AG04449 (cell line): ENCODE measurements at places on chromosomes 7 and 10.

DNA sequence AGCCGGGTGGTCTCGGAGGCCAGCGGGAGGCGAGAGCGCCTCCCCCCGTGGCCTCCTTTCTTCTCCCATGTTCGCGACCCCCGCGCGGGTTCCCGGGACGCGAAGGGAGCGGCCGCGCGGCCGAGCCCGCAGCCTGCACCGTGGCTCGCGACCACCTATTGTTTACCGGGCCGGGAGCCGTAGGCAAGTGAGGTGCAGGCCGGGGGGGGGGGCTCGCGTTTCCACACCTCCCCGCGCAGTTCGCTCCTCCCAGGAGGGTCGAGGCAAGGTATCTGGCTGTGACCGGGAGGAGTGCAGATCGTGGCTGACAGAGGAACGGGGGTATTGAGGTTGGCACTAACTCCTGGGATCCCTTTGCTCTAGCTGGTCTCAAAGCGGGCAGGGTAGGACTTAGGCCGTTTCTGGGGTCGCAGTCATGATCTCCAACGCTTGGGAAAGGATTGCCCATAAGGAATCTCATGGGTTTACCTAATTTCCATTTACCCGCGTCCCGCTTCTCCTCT is 734 bp downstream of the PTPN12 start:
- no peak for DNase-seq

DNA sequence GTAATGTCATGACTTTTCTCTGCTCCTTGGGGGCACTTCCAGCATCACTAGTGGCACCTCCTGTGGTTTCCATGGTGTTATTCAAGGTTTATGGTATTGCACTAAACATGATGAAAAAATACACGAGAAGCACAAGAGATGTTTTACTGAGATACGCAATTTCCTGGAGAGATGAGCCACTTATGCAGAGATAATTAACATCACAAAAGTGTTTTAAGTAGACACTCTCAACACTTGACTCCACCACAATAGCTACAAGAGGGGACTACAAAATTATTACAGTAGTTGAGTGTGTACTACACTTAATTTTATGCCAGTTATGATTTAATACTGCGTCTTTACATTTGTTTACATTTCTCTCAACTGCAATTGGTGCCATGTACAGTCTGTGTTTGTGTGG is 906.7 kb downstream of the DNAJB9 start:
- DNase-seq, result no peak

GRCh38 chr10:97238855-97239254 is 53.1 kb upstream of the SLIT1 start:
- no peak for DNase-seq

DNA sequence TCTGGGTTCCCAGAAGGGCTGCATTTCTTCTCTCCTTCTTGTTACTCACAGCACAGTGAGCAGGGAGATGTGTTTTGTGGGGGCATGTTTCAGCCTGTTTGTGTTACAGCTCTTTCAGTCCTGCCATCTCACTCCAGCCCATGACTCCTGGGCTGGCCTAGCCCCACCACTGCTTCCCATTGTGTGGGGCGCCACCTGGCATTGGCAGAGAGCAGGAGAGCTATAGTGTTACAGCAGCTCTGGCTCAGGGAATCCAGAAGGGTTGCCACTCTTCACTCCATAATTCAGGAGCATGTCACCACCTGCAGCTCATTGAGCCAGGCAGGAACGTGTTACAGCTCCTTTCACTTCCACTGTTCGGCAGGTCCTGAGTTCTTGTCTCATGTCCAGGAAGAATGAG is 30.0 kb downstream of the CLDN12 start:
- DNase-seq, result no peak

- DNase-seq, result no peak
Measured at GRCh38 chr10:118062798-118063238, 16.1 kb upstream of the RAB11FIP2 start.

GRCh38 chr10:74837743-74838142 is 11.3 kb downstream of the KAT6B start:
- no peak for DNase-seq

DNA sequence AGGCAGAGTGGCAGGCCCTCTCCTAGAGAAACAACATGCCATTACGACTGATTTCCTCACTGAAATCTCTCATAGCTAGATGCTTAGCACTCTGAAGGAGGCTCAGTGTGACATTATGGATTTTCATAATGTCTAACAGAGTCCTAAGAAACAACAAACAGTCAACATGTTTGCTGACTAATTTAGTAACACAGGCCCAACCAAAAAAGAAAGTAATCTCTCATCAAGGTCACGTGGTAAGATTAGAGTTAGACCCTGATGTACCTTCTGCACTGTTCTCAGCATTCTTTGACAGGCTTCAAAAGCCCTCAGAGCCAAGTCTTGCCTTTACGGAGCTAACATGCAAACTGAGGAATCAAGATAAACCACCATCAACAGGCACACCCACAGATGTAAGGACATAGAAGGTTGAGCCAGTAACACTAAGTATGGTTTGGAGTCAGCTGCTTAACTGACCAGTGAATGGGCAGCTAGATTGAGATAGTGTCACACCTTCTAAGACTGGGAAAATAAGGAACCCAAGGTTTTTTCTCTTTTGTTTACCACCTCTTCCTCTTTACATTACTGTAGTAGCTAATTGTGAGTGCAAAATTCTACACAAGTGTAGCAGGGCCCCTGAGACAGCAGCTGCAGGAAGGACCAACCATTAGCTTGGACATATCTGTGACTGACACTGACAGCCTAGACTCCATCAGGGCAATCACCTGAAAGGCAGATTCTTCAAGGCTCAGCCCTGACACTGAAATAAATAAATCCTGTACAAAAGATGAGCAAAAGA is 15.3 kb upstream of the KCNIP2 start:
- DNase-seq, result no peak

DNA sequence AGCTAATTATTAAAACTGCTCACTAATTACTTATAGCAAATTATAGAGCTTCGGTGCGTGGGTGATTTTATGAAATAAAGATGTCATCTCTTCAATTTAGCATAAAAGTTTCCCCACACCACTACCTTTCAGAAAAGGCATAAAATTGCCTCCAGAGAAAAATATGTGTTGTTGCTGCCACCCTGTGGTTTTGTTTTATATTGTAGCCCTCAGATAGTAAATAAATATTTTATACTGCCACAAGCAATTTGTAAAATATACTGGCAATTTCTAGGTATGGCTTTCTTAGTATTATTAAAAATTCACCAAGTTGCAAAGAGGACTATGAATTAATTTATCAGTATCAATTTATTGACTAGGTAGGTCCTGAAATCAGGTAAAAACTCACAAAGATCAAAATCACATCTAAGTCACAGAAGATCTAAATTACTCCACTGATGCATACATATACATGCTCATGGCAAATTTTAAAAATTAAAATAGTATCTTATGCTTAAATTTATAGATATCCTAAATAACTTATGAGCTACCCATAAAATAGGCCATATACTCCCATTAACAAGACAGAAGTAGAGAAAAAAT is 26.5 kb downstream of the ASNS start:
- DNase-seq, result no peak

DNA sequence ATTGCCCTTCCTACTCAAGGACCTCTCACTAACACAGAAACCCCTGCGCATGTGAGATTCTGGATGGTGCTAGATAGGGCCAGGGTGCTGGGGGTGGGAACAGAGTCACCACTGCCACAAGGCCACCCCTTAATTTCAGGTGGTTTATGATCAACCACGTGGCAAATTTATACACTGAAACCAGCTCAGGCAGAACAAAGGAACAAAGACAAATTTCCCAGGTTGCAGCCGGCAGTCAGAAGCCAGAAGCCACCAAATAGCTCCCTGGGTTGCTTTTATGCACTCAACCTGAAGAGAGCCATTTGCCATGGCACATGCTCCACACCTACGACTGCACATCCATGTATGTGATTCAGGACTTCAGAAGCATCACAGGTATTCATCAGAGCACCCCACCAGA is 2.5 kb downstream of the VOPP1 start:
- DNase-seq, result no peak

- no peak for DNase-seq
Measured at GRCh38 chr7:138979988-138980562, 1.1 kb downstream of the KIAA1549 start.

- DNase-seq, result no peak
Measured at GRCh38 chr7:47816647-47817046, 131.6 kb downstream of the PKD1L1 start.

- DNase-seq, result no peak
Measured at GRCh38 chr10:20399772-20400171, 497.3 kb downstream of the NEBL start.

DNA sequence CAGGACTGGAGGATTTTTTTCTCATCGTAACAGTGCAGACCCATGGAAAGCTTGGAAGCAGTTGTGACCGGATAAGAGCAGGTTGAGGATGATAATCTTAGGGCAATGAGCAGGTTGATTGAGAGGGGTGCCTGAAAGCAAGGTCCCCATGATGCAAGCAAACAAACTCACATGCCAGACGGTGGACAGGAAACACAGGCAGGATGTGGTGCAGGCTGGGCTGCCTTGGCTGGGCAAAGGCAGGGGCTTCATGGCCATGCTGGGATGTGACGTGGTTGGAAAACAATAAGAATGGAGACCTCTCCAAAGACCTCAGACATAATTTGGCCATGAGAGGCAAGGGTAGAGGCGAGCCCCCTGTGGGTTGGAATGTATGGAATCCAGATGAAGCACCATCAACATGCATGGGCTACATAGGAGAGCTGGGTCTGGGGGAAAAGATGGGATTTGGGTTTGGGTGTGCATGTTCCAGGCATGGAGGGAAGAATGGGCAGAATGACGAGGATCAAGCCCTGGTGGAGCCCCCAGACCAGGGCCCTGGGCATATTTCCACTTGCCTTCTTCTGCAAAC is 58.3 kb downstream of the IKZF1 start:
- DNase-seq, result no peak

GRCh38 chr10:49749556-49750491 is 12.3 kb downstream of the OGDHL start:
- no peak for DNase-seq

GRCh38 chr10:79166312-79166721 is 97.6 kb downstream of the ZMIZ1 start:
- no peak for DNase-seq

DNA sequence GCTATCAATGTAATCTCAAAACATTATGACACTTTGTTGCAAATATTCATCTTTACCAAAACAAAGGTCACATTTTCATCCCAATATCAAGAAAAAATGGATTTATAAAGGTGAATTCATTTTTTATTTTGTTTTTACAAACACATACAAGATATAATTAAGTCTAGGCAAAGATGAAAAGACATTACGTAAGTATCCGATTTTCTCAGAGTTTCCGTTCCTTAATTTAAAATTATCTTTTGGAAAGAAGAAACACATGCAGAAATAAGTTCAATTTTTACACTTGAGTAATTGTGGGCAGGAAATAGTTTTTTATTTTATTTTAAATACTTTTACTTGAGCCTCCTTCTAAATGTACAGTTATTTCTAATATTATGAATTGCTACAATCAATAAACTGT is 24.6 kb downstream of the RTKN2 start:
- no peak for DNase-seq

GRCh38 chr10:116836902-116837523 is 12.3 kb upstream of the ENO4 start:
- no peak for DNase-seq

DNA sequence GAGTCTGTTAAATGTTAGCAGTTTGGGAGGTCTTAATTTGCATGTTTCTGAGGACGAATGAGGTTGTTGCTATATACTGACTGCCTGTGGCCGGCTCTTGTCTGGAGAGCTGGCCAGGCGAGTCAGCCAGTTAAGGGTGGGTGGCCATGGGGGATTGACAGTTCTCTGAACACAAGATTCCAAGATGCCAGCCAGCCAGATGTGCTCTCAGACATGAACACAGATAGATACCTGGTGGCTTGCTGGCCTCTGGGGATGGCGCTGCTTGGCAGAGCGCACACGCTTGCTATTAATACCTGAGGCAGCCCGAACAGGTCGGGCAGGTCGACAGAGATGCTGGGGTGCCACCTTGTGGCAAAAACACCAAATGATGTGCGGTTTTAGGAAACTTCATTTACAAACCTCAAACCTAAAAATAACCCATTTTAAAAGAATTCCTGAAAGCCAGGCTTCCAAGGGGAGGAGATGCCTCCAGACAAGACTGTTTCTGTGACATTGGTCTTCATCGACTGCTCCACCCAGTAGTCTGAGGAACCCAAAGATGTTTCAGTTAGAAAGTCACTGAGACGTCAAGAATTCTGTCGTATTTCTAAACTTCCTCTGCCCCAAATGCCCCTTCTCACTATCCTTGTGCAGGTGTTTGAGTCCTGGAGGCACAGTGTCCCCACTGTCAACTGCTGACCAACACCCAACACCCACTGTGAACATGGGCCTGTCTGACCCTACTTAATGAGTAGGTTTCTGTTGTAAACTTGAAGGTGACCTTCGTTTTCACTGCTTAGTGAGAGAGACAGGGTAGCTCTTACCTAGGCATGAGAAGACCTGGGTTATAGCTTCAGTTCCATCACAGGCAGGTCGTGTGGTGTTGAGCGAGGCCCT is 123.4 kb downstream of the NT5C2 start:
- DNase-seq, result no peak

- no peak for DNase-seq
Measured at GRCh38 chr10:115706026-115706425, 567.0 kb downstream of the GFRA1 start.

DNA sequence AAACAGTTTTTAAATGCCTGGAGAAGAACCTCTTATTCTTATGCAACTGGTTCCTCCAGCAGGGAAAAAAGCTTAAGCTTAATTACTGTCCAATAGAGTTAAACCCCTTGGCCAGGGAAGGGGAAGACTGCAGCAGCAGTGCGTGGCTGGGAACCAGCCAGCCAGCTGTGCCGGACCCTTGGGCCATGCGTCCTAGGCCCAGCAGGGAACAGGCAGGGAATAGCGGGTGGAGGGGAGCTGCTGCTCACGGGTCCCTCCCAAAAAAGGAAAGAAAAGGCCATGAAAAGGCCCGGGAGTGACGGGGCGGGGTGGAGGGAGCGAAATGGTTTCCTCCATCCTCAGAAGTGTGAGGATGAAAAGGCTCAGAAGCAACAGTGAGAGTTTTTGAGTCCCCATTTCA is 35.2 kb upstream of the HECW1 start:
- DNase-seq, result no peak

GRCh38 chr10:62817766-62818425 is 1.7 kb upstream of the EGR2 start:
- no peak for DNase-seq

DNA sequence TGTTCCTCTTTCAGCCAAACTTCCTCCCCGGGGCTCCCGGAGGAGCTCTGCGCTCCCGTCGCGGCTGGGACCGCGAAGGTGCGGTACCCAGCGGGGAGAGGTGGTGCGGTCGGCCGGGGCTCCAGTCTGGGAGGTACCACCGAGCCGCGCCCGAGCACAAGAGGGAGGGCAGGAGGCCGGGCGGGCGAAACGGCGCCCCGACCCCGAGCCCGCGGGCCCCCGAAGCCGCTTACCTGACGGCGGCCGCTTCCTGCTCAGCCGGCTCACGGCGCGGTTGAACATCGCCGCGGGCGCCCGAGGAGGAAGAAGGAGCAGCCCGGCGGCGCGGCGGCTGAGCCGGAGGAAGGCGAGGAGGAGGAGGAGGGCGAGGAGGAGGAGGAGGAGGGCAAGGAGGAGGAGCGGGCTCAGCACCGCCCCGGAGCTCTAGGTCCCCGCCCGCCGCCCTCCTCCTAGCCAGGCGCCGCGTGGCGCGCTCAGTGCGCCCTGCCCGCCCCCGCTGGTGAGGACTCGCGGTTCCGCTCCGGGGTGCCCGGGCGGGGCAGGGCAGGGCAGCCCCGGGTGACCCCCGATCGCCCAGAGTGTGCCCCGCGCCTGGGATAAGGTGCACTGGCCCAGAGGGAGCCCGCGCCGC is at the start of gene RGS10:
RGS10 (minus strand) TSS at position 363 of the 631 bp plus-strand sequence; CDS start at position 282, 81 bp downstream.
- DNase-seq, result no peak
